Thoracic aorta (tissue), 2 donors: ENCODE measurements at places on chromosomes 5 and 9. TPM values are rescaled to one million over a fixed set of nuclear protein-coding genes. Genes with fewer than 3 reads are reported as not detected.

- H3K4me3 ChIP-seq = no peak overlapping the region
- DNase-seq = no peak
Observed at GRCh38 chr5:136056771-136057335, 28.1 kb downstream of the TGFBI start.

Gene MELK
- total RNA-seq = not detected

Gene PCDHA9
- 1.1 TPM for total RNA-seq

Gene RALGDS
- total RNA-seq = 30.3 TPM

- peak; percentile 31 for DNase-seq
- peak overlapping the region; percentile 55 for H3K4me3 ChIP-seq
- H3K4me1 ChIP-seq = peaks cover 16% of the 10 kb centered on the region
- peak overlapping the region; percentile 87 for H3K27ac ChIP-seq
- H3K27me3 ChIP-seq = no peaks in the 10 kb centered on the region
Observed at GRCh38 chr5:160133071-160133917, 14.0 kb upstream of the PWWP2A start.

- no peak overlapping the region for H3K27ac ChIP-seq
- no peaks in the 10 kb centered on the region for H3K36me3 ChIP-seq
- H3K4me1 ChIP-seq = no peaks in the 10 kb centered on the region
Observed at GRCh38 chr5:12292610-12293204, 388.5 kb upstream of the CTNND2 start.

DNA sequence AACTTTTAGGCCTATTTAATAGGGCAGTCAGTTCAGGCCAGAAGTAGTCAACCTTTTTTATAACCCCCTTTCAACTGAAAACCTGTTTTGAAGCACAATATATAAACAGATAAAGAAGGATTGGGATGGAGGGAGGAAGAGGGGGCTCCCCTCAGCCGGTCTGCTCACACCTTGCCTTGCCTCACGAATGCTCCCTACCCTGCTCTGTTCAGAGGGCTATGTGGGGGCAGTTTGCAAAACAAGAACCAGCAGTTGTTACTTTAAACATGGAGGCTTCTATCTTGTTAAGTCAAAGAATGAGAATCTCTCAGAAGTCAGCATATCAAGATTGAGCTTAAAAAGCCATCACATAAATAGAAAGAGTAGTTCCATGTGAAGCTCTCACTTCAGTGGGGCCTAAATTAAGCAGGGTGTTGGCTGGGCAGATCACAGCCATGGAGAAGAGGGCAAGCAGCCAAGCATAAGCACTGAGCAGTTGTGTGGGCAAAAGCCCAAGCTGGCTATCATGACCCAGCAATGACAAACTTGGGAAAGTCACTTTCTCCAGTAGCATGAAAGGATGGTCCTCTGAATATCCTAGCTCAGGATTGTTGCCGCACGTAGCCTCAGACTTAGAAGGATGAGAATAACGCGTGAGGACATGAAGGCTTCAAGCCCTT, 70.6 kb downstream of the ALDH1A1 start:
- DNase-seq = peak; percentile 21
- H3K27ac ChIP-seq = peak overlapping the region; percentile 29
- H3K36me3 ChIP-seq = no peaks in the 10 kb centered on the region

GRCh38 chr5:151156507-151157420, 815 bp downstream of the ANXA6 start:
- no peak for DNase-seq
- H3K36me3 ChIP-seq = no peaks in the 10 kb centered on the region
- peak overlapping the region; percentile 92 for H3K4me3 ChIP-seq

Gene JAKMIP2
- total RNA-seq = 1.6 TPM

Gene RNF145
- total RNA-seq = 46.1 TPM

DNA sequence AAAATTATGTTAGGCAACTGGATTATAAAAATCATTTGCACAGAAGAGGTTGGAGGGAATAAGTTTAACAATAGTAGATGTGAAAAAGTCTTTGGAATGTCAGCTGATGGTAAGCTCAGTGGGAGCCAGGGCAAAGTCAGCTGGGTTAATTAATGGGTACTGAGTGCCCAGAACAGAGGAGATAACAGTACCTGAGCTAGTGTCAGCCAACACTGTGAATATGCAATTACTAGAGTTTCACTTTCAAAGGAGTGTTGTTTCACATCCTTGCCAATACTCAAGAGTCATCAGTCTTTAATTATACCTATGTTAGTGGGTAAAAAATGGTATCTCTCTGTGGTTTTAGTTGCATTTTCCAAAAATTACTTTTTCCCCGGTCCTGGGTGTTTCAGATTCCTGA, 135.1 kb downstream of the KIF4B start:
- no peaks in the 10 kb centered on the region for H3K36me3 ChIP-seq
- H3K27me3 ChIP-seq = no peaks in the 10 kb centered on the region
- no peak overlapping the region for H3K27ac ChIP-seq

- H3K27me3 ChIP-seq = no peaks in the 10 kb centered on the region
- H3K27ac ChIP-seq = no peak overlapping the region
- H3K4me3 ChIP-seq = no peak overlapping the region
- no peaks in the 10 kb centered on the region for H3K4me1 ChIP-seq
- DNase-seq = no peak
- H3K36me3 ChIP-seq = no peaks in the 10 kb centered on the region
Observed at GRCh38 chr9:99748266-99748665, 73.4 kb upstream of the NR4A3 start.

GRCh38 chr9:17807613-17808282, 228.9 kb downstream of the SH3GL2 start:
- H3K4me1 ChIP-seq = no peaks in the 10 kb centered on the region
- no peak for DNase-seq
- H3K27me3 ChIP-seq = no peaks in the 10 kb centered on the region
- H3K4me3 ChIP-seq = no peak overlapping the region

GRCh38 chr9:131483319-131484050, 19.2 kb upstream of the POMT1 start:
- no peak overlapping the region for H3K4me3 ChIP-seq
- H3K4me1 ChIP-seq = no peaks in the 10 kb centered on the region
- no peak for DNase-seq
- no peaks in the 10 kb centered on the region for H3K27me3 ChIP-seq
- peak overlapping the region; percentile 52 for H3K27ac ChIP-seq

- peaks cover 20% of the 10 kb centered on the region for H3K36me3 ChIP-seq
- no peak overlapping the region for H3K4me3 ChIP-seq
- no peak for DNase-seq
- H3K27me3 ChIP-seq = no peaks in the 10 kb centered on the region
- no peak overlapping the region for H3K27ac ChIP-seq
- no peaks in the 10 kb centered on the region for H3K4me1 ChIP-seq
Observed at GRCh38 chr9:136220017-136220729, 15.2 kb upstream of the LHX3 start.

DNA sequence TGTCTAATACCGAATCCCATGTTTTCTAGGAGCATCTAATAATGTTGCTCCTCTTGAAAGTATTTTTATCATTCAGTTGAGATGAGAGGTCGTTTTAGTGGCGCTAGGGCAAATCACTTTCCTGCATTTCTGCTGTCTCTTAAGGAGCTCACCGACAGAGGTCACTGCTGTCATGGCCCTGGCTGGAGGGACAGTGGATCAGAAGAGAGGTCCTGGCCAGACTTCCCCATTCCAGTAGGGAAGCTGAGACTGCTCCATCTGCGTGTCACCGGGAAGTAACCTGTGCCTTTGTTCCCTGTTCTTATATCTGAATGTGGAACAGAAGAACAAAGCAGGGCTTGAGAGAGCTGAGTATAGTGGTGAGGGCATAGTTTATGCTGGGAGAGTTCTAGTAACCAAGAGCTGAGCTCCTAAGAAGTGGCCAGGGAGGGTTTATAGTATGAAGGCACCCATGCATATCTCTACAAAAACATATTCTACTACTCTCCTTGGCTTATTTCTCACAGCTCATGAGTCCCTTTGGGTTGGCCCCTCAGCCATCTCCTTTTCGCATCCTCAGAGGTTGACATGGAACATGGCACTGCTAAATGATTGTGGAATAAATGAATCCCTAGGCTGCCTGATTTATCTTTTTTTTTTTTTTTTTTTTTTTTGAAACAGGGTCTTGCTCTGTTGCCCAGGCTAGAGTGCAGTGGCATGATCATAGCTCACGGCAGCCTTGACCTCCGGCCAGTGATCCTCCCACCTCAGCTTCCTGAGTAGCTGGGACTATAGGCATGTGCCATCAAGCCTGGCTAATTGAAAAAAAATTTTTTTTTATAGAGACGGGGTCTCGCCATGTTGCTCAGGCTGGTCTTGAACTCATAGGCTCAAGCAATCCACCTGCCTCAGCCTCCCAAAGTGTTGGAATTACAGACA, 27.2 kb downstream of the ATP6V0E1 start:
- H3K4me1 ChIP-seq = peaks cover 38% of the 10 kb centered on the region
- DNase-seq = no peak
- no peaks in the 10 kb centered on the region for H3K27me3 ChIP-seq
- H3K4me3 ChIP-seq = no peak overlapping the region

Gene MUSK
- total RNA-seq = 0.71 TPM

- H3K4me3 ChIP-seq = no peak overlapping the region
- no peaks in the 10 kb centered on the region for H3K36me3 ChIP-seq
- H3K4me1 ChIP-seq = peaks cover 18% of the 10 kb centered on the region
- no peaks in the 10 kb centered on the region for H3K27me3 ChIP-seq
- peak; percentile 35 for DNase-seq
Observed at GRCh38 chr5:169350759-169351240, 49.9 kb upstream of the SLIT3 start.

Gene IRX2
- total RNA-seq = 0.54 TPM

DNA sequence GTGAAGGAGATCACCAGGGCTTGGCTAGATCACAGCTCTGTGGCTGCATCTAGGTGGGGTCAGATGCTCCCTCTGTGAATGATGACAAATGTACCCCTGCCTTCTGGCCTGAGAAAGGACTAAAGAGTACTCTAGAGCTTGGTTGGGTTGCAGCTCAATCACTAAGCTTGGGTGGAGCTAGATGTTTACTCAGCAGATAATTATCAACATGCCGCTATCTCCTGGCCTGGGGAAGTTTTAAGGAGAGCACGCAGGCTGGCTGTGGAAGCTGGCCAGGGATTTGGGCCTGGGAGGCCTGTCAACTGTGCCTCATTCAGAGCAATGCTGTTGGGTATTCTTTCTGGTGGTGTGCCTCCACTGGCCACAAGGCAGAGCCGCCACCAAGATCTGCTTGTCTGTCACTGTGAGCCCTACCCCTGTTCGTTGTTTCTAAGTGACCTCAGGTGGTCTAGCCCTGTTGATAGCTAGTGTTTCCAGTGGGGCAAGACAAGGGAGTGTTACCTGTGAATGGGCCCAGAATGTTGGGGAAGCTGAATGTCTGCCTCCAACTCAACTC, 181.7 kb downstream of the ADGRV1 start:
- no peak for DNase-seq
- no peaks in the 10 kb centered on the region for H3K4me1 ChIP-seq
- no peak overlapping the region for H3K4me3 ChIP-seq
- no peaks in the 10 kb centered on the region for H3K27me3 ChIP-seq
- H3K36me3 ChIP-seq = no peaks in the 10 kb centered on the region
- no peak overlapping the region for H3K27ac ChIP-seq
